EH (cell line): ENCODE measurements at places on chromosomes 4 and X.

GRCh38 chr4:110630688-110631402 is 8.0 kb upstream of the PITX2 start:
- DNase-seq = no peak

- DNase-seq = peak; percentile 90
These were observed 112.4 kb downstream of the RNF150 start for GRCh38 chr4:141020801-141021261.

DNA sequence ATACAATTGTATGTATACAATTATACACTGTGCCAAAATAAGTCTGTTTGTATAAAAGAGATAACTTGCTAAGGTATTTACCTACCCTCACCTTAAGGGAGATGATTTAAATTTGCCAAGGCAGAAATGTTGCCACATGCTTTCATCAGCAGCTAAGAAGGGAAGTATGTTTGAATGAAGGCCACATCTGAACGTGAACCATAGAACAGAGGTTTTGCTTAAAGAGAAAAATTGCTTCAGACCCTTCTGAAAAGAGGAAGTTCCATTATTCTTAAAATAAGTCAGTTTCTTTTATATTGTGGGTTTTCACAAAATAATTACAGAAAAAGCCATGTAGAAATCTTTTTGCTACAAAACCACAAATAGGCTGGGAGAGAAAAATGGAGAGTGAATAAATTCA is 621.5 kb upstream of the HTR2C start:
- DNase-seq = no peak

DNA sequence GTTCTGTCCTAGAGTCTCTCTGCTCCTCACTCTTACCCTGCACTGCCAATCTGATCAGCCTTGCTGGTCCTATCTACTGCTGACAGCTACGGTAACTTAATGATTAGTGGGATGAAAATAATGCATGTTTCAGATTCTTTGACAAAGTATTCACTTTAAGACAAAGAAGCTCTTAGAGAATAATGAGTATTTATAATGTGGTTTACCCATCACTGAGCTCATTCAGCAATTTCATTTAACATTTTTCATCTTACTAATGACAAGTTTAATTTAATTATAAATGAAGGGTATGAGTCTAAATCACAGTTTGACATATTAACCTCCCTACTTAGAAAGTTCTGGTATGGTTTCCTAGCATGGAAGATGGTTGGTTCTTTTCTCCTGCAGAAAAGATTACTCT is 428.2 kb downstream of the ADGRL3 start:
- DNase-seq = no peak

DNA sequence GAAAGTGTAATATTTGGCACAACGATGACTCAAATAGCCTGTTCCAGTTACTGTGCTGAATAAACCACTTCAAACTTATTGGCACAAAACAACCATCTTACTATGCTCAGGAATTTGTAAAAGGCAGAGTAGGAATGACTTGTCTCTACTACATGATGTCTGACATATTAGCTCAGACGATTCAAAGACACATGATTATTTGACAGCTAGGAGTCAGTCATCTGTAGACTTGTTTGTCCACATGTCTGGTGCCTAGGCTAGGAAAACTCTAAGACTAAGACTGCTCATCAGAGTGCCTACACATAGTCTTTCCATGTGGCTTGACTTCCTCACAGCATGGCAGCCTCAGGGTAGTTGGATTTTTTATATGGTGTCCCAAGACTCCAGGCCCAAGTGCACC is 154.5 kb downstream of the FANCB start:
- peak; percentile 10 for DNase-seq

DNA sequence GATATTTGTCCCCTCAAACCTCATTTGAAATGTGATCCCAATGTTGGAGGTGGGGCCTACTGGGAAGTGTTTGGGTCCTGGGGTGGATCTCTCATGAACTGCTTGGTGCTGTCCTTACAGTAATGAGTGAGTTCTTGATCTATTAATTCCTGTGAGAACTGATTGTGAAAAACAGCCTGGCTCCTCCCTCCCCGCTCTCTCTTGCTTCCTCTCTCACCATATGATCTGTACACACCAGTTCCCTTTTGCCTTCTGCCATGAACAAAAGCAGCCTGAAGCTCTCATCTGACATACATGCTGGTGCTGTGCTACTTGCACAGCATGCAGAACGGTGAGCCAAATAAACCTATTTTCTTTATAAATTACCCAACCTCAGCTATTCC is 11.2 kb upstream of the YIPF7 start:
- DNase-seq = no peak

- peak; percentile 42 for DNase-seq
These were observed 173.0 kb downstream of the SPCS3 start for GRCh38 chr4:176492646-176493302.

DNA sequence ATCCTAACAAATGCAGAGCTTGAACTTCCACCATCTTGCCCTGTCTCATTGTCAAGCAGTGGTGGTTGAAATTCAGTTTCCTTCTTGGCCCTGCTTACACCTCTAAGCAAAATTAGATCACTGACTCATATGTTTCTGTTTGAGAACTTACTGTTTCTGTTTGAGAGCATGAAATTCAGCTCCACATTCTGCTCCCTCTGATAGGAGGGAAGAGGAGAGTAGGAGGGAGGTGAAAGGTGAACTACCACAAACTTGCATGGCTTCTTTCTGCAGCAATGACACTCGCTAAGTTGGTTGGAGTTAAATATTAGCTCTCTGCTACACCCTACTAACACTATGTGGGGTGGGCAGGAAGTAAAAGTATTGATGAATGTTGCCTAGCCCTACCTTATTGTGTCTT is 117.8 kb upstream of the EDA2R start:
- DNase-seq = no peak

- DNase-seq = peak; percentile 64
These were observed 1.8 kb downstream of the ARHGAP4 start for GRCh38 chrX:153924149-153924861.

DNA sequence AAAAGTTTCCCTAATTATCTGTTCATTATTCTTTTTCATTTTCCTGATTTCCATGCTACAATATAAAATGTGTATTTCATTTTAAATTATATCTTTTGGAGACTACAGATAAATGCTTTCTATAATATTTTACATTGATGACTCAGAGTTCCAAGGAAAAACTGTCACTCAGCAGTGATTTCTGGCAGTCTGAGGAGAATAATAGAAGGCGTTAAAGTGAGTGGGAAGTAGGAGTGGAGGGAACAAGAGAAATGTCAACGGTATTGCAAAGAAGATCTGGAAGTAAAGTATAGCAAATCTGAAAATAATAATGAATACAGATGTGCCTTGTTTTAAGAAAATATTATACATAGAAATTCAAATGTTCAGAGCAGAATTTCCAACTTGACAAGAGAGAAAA is 293.6 kb upstream of the PITX2 start:
- DNase-seq = no peak

DNA sequence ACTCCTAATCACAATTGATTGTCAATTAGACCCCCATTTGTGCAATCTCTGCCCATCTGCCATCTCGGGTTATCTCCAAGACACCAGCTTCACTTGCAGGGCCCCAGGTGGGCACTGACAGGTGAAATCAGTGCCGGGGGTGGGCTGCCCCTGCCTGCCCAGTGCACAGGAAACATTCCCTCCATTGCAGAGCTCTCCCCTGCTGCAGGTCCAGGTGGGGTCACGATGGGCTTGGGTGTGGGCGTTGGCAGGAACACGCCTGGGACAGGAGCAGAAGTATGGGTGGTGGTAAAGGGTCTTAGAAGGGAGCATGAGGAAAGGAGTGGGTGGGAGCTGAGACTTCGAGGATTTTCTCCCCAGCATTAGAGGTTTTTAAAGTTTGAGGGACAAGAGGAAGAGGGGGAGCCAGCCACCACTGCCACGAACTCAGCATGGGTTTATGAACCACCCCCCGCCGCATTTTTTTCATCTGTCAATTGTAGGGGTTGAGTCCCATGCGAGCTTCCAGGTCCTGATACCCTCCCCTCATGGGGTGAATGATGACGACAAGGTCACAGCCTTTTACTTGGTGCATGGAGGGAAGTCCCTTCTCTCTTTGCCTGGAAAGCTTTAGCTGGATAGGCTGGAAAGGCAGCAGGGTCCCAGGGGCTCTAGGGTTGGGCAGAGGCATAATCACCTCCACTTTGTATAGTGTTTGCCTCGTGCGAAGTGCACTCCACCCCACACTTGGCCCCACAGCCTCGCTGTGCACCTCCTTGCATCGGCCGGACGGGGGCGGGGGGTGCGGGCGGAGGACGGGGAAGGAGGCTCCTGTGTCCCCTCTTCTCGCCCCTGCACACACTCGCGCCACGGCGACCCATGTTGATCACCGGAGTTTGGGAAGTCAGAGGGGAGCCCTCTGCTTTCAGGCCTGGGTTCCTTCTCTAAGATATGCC is 3.5 kb upstream of the NKX1-1 start:
- no peak for DNase-seq

DNA sequence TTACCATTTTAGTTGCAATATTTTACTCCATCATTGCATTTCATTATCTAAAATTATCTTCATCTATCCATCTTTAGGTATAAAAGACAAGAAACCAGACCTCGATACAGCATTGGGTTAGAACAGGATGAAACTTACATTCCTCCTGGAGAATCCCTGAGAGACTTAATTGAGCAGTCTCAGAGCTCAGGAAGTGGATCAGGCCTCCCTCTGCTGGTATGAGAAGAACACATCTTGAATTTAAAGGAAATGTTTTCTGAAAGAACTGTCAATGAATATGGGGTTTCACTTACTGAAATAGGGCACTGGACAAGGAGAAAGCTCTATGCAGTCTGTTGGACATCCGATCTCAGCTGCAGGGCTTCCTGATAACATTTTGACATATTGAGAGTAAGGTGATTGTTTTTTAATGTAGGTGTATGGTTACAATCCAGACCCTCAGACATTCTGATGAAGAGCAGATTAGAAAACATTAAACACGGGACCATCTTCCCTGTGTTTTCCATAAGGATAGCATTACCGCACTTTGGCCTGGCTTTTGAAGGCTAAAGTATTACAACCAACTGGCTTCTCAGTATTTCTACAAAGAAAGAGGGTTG is 367.2 kb downstream of the BMPR1B start:
- DNase-seq = peak; percentile 66

DNA sequence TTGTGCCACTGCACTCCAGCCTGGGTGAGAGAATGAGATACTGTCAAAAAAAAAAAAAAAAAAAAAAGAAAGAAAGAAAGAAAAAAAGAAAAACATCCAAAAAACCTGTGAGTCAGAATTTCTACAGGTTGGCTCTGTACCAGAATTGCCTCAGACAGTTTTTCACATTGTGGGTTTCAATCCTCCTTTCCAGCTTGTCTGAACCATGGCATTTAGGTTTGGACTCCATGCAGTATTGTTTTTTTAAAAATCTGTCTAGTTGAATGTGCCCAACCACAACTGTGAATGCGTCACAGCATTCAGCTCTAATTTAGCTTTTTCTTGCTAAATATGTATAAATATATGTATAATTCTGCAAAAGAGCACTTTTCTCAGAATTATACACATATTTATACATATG is 31.4 kb upstream of the ARSH start:
- DNase-seq = peak; percentile 42

DNA sequence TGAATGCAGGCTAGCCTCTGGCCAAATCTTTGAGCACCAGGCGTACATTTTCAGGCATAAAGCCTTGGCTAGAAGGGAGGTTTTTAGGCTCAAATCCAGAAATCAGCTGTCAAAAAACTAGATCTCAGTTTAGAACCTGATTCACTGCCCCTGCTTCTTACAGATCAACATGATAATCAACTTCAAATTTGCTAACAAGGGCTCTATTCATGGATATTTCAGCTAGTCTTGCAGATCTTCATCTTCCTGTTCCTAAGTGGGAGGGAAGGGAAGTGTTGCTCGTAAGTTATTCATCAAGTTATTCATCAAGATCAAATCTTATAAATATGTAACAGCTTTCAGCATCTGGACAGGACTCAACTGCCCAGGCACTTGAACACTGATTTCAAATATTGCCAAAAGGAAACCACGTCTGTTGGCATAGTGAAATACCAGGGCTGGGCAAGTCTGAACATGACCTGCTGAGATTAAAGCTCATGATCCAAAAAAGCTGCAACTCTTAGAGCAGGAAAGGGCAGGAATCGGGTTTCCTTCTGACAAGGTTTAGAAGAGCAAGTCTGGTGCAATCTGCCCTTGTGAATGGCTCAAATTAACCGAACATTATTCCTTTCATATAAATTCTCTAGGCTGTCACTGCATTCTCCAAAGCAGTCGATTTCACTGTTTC is 200.3 kb downstream of the PDGFC start:
- DNase-seq = peak; percentile 71

GRCh38 chrX:81979806-81980515 is 778.1 kb downstream of the SH3BGRL start:
- no peak for DNase-seq

- DNase-seq = peak; percentile 66
These were observed 45.0 kb downstream of the PIR start for GRCh38 chrX:15448010-15448639.

DNA sequence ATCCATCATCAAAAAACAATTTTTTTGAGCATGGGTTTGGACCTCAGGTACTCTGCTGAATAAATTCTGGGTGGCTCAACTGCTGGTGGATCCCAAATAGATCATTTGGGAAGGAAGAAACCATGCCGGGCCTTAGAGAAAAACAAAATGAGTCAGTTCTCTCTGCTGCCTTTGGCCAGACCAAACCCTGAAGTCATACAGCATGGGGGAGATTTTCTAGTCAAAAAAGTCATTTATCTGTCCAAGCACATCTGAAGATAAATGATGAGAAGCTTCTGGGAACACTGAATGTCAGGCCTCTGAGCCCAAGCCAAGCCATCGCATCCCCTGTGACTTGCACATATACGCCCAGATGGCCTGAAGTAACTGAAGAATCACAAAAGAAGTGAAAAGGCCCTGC is 261.4 kb downstream of the DHX15 start:
- DNase-seq = no peak

DNA sequence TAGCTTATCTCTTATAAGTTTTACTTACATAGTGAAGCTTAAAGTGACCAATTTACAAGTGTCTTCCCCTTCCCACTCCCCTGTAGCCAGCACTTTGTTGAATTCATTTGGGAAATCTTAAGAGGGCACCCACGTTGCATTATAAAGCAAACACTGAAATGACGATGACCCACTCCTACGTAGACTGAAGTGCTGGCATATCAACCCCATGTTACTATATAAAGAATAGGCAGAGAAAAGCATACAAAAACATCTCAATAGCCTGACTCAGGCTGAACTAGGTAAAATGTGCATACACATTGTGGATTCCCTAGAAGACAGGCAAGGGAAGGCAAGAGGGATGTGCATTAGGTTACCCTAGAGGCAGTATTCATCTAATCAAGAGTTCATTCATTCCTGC is 313.4 kb downstream of the TENM3 start:
- DNase-seq = no peak

- DNase-seq = no peak
These were observed 25.9 kb downstream of the METTL14 start for GRCh38 chr4:118711052-118711451.

DNA sequence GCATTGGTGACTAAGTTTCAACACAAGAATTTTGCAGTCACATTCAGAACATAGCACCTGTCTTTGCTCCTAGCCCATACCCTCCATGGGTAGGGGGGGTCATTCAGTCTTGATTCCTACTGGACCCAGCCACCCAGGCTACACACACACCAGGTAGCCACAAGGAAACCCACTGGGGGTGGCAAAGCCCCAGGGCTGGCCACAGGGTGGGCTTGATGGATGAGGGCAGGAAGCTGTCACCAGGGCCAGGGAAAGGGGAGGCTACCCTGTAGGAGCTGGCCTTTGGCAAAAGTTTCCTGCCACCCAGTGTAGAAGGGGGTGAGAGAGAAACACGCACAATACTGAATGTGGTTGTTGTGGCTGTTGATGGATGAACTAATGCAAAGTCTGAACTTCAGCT is 74.5 kb upstream of the NKX1-1 start:
- DNase-seq = no peak

- no peak for DNase-seq
These were observed 1106.6 kb upstream of the LCORL start for GRCh38 chr4:19128176-19128575.
